ENCODE measurements at places on chromosomes 3 and 15. TPM values are rescaled to one million over a fixed set of nuclear protein-coding genes. Genes with fewer than 3 reads are reported as not detected.

- H3K27me3 ChIP-seq, result no peaks in the 10 kb centered on the region
- no peaks in the 10 kb centered on the region for H3K36me3 ChIP-seq
- peaks cover 31% of the 10 kb centered on the region for H3K4me1 ChIP-seq
These were observed 1.5 kb downstream of the SFMBT1 start for GRCh38 chr3:53044371-53044710.

DNA sequence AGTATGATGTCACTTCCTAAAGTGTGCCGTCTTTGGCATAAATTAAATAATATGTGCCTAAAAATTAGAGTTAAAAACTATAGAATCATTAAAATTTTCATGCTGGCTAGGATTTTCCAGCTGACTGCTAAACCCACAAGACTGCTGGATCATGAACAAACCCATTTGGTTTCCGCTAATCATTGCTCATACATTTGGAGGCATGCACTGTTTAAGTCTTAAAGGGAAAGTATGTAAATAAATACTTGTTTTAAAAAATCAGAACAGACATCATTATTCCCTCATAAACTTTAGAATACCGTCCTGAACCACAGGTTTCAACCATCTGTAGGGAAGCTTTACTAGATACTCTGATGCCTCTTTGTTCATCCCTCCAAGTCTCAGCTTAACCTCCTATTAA is 26.5 kb downstream of the ATP6V1A start:
- H3K27ac ChIP-seq, result no peak overlapping the region
- DNase-seq, result no peak

Gene KLF15
- 31.0 TPM for total RNA-seq

GRCh38 chr3:17201538-17201937 is 316.8 kb downstream of the PLCL2 start:
- H3K27ac ChIP-seq, result no peak overlapping the region
- no peak for DNase-seq
- no peak overlapping the region for H3K4me3 ChIP-seq

Gene INKA1
- total RNA-seq, result 4.4 TPM

Gene GABRB3
- 1.7 TPM for total RNA-seq

- no peak overlapping the region for H3K4me3 ChIP-seq
- no peaks in the 10 kb centered on the region for H3K27me3 ChIP-seq
- no peaks in the 10 kb centered on the region for H3K4me1 ChIP-seq
- no peaks in the 10 kb centered on the region for H3K36me3 ChIP-seq
- H3K27ac ChIP-seq, result no peak overlapping the region
These were observed 6.0 kb upstream of the B3GNT5 start for GRCh38 chr3:183247011-183247589.

Gene CPLX3
- 2.5 TPM for total RNA-seq

Gene SELENOK
- total RNA-seq, result 67.5 TPM

GRCh38 chr15:40803688-40804087 is 3.2 kb upstream of the ZFYVE19 start:
- H3K4me1 ChIP-seq, result peaks cover 27% of the 10 kb centered on the region
- H3K36me3 ChIP-seq, result no peaks in the 10 kb centered on the region
- H3K27ac ChIP-seq, result no peak overlapping the region
- no peaks in the 10 kb centered on the region for H3K27me3 ChIP-seq
- no peak overlapping the region for H3K4me3 ChIP-seq
- DNase-seq, result no peak

- DNase-seq, result no peak
- H3K4me3 ChIP-seq, result no peak overlapping the region
- H3K36me3 ChIP-seq, result no peaks in the 10 kb centered on the region
- peaks cover 15% of the 10 kb centered on the region for H3K27me3 ChIP-seq
- no peaks in the 10 kb centered on the region for H3K4me1 ChIP-seq
- H3K27ac ChIP-seq, result no peak overlapping the region
These were observed 38.6 kb downstream of the TAFA4 start for GRCh38 chr3:68893600-68894239.

GRCh38 chr3:62529230-62529629 is 155.9 kb upstream of the FEZF2 start:
- H3K27ac ChIP-seq, result no peak overlapping the region
- H3K27me3 ChIP-seq, result no peaks in the 10 kb centered on the region
- peak; percentile 63 for DNase-seq
- H3K4me1 ChIP-seq, result no peaks in the 10 kb centered on the region
- no peaks in the 10 kb centered on the region for H3K36me3 ChIP-seq

Gene TGM4
- total RNA-seq, result not detected

DNA sequence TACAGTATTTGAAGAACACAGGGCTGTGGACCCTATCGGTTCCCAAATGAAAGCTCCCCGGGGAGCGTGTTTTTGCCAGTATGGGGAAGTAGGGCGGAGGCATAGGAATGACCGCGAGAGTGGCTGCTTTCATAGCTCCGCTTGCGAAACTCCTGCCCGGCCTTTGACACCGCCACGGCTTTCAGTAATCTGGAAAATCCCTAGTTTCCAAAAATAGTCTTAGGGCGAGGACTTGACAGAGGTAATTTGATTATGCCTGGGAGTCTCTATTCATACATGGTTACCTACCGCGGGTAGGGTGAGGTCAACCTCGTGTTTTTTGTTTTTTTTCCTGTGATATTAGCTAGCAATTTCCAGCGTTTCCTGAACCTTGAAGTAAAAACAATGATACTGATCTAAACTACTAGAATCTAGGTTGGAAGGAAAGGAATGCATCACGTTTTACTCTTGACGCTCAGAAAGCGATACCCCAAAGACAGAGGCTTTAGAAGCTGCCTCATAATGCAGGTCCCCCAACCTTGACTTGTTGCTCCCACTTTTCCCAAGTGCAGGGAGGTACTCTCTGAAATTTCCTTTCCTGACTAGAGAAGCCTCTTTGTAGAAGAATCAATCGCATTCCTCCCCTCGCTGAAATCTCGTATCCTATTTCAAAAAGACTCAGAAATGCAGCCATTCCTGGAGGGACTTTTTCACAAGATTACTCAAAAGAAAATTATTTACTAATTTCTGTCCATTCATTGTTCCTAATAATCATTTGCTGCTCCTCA is 894 bp upstream of the CCNL1 start:
- peak overlapping the region; percentile 97 for H3K4me3 ChIP-seq
- DNase-seq, result peak; percentile 88
- H3K27ac ChIP-seq, result peak overlapping the region; percentile 100
- no peaks in the 10 kb centered on the region for H3K27me3 ChIP-seq
- peaks cover 39% of the 10 kb centered on the region for H3K4me1 ChIP-seq

All from heart left ventricle (tissue), 16 donors.